Epithelial cell of prostate (primary cell): ENCODE measurements at places on chromosomes 11 and 22.

DNA sequence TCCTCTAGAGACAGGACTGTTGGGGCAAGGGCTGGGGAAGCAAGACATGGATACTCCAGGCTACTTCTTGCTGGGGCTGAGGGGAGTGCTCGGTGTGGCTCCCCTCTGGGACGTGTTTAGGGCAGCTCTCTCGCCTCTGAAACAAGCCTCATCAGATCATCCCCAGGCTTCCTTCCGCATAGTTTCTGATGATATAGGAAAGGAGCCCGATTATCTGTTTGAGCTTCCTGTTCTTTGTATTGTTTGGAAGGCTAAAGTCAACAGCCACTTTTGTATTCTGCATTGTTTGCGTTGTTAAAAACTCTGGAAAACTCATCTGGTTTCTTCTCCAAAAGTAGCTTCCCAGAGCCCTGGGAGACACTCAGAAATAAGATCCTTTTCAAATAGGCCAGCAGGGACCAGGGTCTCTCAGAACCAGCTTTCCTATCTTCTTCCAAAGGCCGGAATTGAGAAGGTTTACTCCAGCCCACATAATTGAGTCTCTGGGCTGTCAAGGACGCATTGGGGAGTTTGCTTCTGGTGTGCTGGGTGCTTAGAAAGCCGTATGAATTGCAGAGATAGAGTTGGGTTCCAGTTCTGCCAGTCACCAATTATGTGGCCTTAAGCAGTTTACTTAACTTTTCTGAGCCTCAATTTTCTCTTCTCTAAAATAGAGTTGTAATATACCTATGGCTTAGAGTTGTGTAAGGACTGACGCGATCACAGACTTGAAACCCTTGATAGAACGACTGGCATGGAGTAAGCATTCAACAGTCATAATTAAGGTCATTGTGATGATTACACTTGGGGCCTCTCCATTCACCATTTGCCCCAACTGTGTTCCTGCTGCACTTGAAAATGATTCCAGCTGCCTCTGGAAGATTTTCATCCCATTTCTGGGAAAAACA is 19.1 kb downstream of the CD44 start:
- DNase-seq = no peak

DNA sequence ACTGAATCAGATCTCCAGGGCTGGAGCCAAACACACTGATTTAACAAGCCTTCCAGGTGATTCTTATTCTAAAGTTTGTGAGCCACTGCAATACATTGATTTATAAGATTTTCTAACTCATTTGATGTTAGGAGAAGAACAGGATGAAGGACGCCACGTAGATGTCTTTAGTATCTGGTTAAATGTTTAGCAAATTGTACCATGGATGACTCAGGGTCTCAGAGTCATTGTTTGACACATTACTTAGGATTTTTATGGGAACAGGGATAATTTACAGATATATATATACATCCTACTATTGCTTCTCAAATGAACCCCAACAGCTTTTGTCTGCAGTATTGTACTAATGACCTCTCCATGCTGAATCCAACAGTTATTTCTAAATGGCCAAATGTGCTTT is 143.1 kb upstream of the DDI1 start:
- DNase-seq = no peak

DNA sequence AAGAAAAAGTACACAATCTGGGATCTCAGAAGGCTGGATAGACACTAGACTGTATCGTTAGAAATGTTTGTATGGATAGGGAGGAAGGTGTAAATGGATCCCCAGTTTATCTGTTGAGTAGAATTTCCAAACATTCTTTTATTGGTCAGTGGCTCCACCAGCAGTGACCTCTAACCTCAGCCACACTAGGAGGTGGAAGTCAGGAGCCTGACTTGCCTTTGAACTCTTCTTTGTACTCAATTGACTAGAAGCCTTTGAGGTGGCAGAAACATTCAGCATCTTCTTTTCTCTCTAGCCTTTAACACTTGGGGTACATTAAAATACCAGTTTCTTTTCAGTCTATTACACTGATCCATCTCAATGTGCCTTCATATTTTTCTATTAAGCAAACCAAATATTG is 39.1 kb downstream of the EXT2 start:
- no peak for DNase-seq

DNA sequence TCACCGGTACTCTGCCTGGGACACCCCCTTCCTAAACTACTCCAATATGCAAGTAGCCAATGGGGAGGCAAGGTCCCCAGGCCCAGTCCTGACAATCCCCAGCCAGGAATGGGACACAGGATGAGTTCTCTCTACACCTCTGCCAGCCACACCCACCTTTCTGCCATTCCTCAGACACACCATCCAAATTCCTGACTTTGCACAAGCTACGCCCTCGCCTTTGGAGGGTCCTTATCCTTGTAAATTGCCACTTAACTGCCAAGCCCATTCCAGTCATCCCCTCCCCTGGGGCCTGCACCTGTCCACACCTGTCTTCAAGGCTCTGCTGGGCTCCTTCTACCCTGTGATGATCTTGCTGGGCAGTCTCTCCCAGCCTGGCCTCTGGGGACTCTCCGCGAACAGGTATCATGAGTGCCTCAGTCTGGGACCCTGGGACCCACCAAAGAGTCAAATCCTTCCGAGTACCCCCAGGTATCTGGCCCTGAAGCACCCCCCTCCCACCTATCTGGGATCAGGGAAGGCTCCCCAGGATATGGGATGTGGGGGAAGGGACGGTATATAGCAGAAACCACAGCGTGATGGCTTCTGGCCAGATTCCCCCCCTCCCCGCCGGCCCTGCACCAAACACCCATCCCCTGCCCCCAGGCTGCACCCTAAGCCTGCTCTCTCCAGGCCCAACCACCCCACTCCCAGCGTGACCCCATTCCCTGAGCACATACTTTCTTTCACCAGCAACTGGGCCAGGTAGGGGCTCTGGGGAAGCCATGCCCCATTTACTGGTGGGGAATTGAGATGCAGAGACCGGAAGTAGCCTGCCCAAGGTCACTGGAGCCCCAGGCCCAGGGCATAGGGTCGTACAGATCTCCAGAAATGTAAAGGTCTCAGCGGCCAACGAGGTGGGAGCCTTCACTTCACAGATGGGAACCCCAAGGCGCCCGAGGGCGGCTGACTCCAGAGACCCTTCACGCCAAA is 806 bp downstream of the ARAP1 start:
- no peak for DNase-seq

DNA sequence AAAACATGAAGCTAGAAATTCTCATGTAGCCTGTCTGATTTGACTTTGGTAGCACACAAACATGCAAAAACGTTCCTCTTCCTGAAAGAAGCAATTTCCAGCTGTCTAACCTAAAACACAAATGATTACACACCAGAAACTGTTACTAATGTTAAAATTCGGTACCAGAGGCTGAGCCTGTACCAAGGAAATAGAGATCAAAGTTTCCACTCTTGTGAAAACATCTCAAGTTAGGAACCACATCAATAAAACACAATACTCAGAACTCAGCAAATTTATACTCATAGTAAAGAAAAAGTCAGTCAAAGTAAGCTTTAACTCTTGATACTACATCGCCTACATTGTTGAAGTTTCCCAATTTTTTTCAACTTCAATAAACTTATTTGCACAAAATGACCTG is 107.8 kb downstream of the FCHSD2 start:
- DNase-seq = no peak

DNA sequence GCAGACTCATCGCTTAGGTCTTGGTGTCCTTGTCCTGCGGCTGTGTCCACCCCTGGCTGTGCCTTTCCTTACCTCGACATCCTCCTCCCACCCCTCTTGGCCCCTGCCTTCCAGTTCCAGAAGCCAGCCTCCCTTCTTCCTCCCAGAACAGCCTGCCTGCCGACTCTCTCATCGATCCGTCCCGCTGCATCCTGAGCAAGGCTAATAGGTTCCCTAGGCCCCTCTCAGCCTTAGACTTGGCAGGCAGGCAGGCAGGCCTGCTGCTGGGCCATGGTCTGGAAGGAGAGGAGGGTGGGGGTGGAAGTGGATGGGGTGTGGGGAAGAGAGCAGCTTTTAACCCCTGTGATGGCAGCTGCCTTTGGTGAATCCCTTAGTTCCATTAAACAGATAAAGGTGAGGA is 196.7 kb upstream of the TBCEL start:
- no peak for DNase-seq

DNA sequence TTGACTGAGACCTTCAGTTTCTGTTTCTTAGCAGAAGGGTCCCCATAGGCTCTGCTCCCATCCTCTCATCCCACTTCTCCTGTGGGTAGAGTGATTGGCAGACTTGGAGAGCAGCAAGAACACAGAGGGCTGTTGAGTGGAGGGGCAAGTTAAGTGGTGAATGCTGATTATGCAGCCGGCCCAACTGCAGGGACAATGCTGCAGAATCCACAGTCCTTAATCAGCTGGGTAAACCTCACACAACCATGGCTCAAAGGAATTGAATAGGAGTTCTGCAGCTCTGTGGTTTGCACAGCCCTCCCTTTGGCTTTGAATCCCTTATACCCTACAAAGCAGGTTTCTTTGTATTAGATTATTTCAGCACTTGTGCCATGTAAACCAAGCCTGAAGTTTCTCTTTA is 161.1 kb downstream of the NAV2 start:
- DNase-seq = no peak

DNA sequence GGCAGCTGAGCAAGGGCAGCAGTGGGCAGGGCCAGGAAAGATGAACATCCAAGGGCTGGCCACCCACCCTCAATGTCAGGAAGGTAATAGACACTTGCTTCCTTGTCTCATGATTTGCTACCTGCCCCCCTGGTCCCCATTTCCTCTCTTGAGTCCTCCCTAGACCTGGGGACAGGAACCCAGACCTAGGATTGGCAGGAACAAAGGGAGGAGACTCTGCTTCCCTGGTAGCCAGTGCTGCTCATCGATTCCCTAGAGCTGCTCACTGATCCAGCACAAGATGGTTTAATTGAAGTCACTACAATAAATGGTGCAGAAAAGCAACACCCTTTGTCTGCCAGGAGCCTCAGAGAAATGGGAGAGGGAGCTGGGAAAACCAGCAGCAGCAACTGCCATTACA is 67.8 kb upstream of the CHST1 start:
- no peak for DNase-seq

DNA sequence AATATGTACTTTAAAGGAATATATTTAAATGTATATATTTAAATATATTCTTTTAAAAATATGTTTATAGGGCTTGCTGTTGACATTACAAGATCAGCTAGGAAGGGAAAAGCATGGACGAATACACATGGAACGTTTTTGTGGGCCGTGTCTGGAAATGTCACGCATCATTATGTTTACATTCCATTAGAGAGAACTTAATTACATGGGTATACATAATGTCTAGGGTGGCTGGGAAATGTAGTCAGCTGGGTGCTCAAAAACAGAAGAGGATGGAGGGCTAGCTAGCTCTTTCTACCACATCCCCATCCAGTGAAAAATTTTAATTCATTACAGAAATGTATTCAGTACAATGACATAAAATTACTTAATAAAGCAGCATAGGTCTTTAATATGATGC is 371.2 kb downstream of the DYNC2H1 start:
- DNase-seq = no peak

DNA sequence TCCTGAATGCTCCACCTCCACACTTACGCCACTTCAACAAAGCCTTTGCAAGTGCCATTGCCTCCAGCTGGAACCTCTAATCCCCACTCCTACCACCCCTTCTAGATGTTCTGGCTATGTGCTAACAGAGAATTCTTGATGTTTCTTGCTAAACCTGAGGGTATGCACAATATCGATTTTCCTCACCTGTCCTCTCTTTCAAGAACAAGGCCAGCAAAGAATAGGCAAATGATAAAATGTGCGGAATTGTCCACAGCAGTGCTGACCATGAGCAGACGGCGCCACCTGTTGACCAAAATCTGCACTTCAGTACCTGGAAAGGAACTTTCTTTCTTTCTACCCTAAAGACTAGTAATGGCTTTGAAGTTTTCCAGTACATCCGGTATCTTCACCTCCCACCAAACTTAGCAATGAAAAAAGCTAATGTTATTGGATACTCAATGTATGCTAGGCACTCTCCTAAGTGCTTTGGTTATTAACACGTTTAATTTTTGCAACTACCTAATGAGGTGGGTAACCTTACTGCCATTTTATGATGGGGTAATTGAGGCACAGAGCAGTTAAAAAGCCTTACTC is 3.4 kb downstream of the TIMM10 start:
- DNase-seq = no peak

GRCh38 chr22:30005213-30005857 is 74.9 kb upstream of the HORMAD2 start:
- no peak for DNase-seq

GRCh38 chr22:45548247-45548840 is 45.7 kb downstream of the FBLN1 start:
- DNase-seq = no peak

- DNase-seq = no peak
Measured at GRCh38 chr22:48393041-48393370, 1434.7 kb downstream of the BRD1 start.

GRCh38 chr11:62921573-62922188 is 518 bp upstream of the CHRM1 start:
- DNase-seq = no peak

- no peak for DNase-seq
Measured at GRCh38 chr22:41702763-41703162, 3.5 kb downstream of the MEI1 start.

DNA sequence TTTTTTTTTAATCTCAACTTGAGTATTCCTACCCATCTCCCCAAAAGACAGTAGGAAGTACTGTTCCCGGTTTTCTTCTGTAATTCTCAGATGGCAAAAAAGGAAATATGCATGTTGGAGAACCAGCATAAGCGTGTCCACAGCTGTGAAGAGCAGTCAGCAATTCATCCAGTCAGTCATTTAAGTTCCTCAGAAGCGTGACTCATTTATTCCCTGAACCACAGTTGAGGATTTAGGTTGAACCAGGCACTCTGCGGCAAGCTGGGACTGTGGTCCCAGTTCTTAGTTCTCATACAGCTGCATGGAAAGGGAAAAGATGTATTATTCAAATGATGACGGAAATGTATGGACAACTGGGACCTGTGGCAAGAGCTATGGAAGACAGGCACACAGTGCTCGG is 61.0 kb upstream of the MYO18B start:
- DNase-seq = no peak

DNA sequence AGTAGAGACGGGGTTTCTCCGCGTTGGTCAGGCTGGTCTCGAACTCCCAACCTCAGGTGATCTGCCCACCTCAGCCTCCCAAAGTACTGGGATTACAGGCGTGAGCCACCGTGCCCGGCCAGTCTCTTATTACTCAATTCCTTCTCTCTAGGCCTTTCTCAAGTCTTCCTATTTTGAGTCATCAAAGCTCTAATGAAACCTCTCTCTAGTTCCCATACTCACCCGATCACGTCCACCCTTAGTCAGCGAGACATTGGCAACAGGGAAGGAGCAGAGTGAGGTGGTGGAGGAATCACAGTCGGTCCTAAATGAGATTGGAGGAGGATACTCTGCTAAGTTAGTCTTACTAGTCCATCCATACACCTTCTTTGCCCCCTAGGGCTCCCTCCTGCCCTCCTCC is 5.0 kb downstream of the BSCL2 start:
- no peak for DNase-seq

- no peak for DNase-seq
Measured at GRCh38 chr11:61828629-61829407, 718 bp downstream of the FADS2 start.

GRCh38 chr11:70270104-70270876 is at the start of gene PPFIA1:
Gene PPFIA1, plus strand, starts transcription at chr11:70270690. Its CDS starts 1,483 bp downstream, at chr11:70272173.
- DNase-seq = peak; percentile 65

- DNase-seq = no peak
Measured at GRCh38 chr11:100061006-100061405, 626.1 kb upstream of the ARHGAP42 start.
